Stimulated activated CD8-positive, alpha-beta memory T cell treated with anti-CD3 and anti-CD28 coated beads, Interleukin-7, amount 100 ng/mL, for 24 hours (primary cell): ENCODE measurements at places on chromosomes 6 and 20.

- no peak for DNase-seq
Observed at GRCh38 chr6:41781366-41781730, 766 bp downstream of the PRICKLE4 start.

DNA sequence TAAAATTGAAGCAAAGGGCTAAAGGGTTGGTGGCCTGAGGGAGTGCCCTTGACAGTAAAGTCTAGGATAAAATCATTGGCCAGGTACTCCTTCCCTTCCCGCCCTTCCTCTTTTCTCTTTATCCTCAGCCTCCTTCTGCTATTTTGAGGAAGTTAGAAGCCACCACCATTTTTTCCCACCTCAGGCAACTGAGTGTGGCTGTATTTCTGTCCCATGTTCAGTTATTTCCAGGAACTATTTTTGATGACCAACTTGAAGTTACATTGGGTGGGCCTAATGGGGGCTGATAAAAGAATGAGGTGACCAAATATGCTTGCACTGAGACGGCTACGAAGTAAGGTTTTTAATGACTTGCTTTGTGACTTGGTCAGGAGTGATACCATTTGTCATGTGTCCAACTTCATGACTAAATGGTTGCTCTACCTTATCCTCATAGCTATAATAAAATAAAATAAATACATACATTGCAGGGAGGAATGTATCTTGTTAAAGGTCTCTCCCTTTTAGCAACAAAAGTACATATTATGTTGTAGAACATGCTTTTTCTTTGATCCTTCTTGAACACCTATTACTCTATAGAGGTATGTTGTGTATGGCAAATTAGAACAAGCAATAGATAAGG, 12.0 kb downstream of the PTPN1 start:
- no peak for DNase-seq

DNA sequence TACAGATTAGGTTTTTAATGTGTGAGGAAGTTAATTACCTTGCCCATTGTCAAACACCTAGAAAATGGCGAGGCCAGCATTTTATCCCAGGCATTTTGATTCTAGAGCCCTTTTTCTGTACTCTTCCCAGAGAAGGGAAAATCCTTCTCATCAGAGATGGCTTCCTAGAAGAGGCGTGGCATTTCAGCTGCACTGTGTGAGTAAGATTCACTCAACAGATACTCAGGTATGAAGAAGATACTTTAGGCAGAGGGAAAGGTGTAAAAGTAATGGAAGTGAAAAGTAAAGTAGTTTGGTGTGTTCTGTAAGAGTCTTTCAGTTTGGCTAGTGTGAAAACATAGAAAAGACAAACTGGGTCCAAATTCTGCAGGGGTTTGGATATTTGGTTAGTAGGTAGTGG, 113.8 kb downstream of the MAP3K4 start:
- no peak for DNase-seq

- no peak for DNase-seq
Observed at GRCh38 chr6:26233649-26234420, 131.2 kb upstream of the BTN3A2 start.

GRCh38 chr20:44648579-44648978, 2.9 kb downstream of the ADA start:
- no peak for DNase-seq

GRCh38 chr20:55211481-55211880, 736.1 kb downstream of the DOK5 start:
- no peak for DNase-seq

GRCh38 chr6:43913375-43914271, 143.6 kb downstream of the VEGFA start:
- DNase-seq = no peak

- DNase-seq = no peak
Observed at GRCh38 chr6:100342830-100343229, 121.9 kb downstream of the SIM1 start.

DNA sequence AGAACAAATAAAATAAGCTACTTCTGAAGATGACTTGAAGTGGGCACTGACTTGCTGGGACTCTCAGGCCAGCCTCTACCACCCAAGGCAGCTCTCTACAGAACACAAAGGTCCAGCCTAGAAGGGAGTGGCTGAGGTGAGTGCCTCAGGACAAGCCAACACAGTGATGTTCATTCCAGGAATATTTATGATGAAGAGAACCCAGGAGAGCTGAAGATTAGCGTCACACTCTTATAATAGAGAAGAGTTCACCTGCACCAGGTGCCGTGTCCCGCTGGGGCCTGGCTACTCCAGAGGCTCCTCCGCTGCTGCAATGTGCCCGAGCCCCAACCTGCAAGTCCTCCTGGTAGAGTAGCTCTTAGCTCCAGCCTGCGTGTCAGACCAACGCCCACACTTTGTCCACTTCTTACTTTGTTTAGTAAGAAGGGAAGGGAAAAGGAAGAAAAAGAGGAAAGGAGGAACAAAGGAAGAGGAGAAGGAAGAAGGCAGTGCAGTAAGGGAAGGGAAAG, 182.4 kb upstream of the QKI start:
- no peak for DNase-seq

GRCh38 chr6:2854396-2854982, 12.8 kb upstream of the SERPINB1 start:
- no peak for DNase-seq

DNA sequence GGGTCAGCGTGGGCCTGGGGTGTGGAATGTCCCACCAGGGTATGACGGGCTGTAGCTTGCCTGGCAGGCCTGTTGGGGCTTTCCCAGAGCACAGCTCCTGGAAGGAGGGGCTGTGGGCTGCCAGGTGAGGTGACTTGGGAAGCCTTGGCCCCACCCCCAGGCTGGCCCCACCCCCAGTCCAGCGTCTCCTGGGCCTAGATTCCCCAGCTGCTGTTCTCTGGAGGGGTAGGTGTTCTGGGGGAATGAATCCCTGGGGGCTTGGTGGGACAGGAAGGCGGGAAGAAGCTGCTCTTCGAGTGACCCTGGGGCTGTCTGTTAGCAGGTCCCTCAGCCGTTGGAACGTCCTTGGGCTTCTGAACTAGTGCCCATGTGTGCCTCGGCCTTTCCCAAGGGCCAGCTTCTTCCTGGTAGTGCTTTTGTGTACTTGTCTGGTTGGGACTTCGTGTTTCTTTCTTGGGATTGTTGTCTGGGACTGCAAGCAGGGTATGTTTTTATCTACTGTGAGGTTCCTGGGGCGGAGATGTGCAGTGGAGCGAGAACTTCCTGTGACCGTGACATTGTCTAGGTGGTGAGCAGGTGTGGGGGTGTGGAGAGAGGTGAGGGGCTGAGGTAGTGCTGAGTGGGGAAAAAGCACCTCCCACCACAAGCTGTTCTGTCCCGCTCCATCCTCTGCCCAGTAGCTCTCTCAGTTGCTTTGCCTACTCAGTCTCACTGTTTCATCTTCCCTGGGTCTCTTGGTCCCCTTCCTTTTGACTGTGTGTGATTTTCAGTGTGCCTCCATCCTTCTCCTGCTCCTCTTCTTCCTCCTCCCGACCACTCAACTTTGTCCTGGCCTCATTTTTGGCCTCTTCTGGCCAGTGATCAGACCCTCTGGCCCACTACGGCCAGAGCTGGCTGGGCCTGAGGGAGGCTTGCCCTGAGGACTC, 1.3 kb upstream of the DDR1 start:
- DNase-seq = no peak

DNA sequence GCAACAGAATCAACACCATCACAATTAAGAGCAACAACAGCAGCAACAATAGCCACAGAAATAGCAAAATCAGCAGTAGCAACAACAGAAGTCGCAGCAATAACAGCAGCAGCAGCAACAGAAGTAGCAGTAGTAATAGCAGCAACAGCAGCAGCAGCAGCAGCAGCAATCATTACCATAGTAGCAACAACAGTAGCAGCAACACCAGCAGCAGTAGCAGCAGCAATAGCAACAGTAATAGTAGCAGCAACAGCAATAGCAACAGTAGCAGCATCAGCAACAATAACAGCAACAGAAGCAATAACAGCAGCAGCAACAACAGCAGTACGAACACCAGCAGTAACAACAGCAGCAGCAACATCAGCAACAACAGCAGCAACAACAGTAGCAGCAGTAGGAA, 39.8 kb downstream of the SLC22A2 start:
- DNase-seq = no peak

- DNase-seq = no peak
Observed at GRCh38 chr6:100592929-100593328, 128.2 kb upstream of the SIM1 start.

- DNase-seq = no peak
Observed at GRCh38 chr6:135185483-135185882, 4.4 kb downstream of the MYB start.

DNA sequence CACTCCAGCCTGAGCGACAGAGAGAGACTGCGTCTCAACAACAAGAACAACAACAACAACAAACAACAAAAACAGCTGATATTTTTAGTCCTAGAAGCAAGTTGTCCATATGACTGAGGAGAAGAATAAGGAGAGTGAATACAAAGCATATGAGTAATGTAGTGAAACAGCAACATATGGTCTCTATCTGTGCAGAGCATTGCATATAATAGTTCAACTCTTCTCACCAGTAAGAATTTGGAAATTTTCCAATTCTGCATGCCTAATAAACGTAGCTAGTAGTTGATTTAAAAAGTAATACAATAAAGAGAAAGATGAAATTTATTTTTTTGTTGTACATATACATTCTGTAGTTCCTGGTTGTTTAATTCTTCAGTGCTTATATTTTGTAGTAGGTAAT, 129.7 kb upstream of the FAM83B start:
- no peak for DNase-seq

- DNase-seq = no peak
Observed at GRCh38 chr6:31968791-31969711, 2.9 kb downstream of the DXO start.

GRCh38 chr20:33679758-33680485, 5.7 kb upstream of the NECAB3 start:
- DNase-seq = no peak
